RPMI8226 (cell line): ENCODE measurements at places on chromosomes 7 and 10.

- DNase-seq: no peak
These were observed 10.1 kb downstream of the PSAP start for GRCh38 chr10:71840958-71841335.

DNA sequence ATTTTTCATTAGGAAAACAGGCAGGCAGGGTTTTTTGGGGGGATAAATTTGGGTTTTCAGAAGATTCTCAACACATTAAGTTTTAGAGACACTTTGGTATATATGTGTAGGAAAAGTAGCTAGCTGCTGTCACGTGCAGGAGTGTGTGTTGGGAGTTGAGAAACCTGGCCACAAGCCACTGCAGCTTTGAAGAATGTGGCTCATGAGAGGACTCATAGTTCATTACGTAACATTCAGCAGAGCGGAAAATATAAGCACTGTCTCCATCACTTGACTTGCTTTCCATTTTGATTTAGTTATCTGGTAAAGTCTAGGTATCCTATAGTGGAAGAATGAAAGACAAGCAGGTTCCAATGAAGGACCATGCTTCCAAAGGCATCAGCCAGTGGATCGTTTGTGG is 31.2 kb downstream of the SMNDC1 start:
- no peak for DNase-seq

GRCh38 chr7:19572566-19572965 is 136.3 kb downstream of the POLR1F start:
- no peak for DNase-seq

DNA sequence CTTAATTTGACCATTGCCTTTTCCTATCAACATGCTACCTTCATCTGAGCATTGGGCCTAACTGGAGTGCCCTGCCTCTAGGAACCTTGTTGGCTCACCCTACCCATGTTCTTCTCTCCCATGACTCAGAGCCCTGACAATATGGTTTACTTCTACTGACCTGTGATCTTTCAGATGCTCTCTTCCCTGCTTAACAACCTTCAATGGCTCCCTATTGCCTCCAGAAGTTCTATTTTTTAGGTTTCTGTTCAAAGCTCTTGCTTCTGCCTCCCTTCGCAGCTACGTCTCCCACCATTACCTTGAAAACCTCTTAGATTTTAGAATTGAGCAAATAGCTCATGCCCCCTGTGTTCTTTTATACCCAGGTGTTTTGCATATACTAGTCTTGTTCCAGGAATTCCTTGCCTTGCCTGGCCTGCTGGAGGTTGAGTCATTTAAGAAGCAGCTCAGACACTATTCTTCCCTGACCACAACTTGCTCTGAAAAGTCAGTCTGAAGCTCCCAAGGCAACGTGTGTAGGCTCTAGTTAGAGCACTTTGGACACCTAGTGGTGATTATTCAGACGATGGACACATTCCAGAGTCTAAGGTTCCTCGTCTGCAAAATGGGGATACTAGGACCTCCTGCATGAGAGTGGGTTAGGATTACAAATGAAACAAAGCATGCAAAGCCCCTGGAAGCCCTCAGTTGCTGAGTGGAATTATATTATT is 64.4 kb upstream of the EMX2 start:
- DNase-seq: no peak

DNA sequence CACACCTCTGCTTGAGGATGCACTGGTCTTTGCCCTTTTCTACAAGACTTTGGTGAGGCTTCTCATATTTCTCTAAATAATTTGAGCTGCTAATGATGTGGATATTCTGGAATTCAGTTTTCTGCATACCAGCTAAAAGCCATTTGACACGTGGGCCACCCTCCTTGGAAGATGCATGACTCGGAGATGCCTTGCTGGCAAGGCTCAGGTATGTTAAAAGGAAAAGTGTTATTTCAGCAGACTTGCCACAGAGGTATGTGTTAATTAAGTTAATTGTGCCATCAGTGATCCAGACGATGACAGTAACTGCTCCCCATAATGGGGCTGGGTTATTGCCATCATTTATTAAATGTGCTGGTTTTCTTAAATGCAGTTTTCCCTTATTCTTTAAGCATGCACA is 8.8 kb upstream of the GFRA1 start:
- no peak for DNase-seq

DNA sequence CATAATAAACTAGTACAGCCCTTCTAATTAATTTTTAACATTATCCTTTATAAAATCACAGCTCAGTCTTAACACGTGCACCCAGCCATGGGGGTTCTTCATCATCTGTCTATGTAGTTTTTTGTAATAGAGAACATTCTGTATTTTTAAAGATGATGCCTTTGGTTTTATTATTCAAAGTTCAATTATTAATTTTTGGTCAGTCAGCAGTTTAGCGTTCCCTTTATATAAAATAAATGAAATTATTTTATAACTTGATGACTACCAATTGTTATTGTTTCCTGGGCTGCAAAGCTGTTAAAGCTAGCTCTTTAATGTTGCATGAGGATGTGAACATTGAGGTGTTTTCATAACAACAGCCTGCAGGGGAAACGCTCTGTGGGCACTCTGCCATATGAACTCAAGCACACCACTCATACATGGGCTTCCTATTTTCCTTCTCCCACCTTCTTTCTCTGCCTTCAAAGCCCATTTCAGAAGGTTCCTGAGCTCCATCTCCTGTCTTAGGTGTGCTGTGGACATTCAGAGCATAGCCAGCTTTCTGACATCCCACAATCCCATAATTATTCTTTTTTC is 172.0 kb upstream of the YAE1 start:
- no peak for DNase-seq
